Smooth muscle cell of bladder (primary cell): ENCODE measurements at places on chromosomes 5 and 9. TPM values are rescaled to one million over a fixed set of nuclear protein-coding genes. Genes with fewer than 3 reads are reported as not detected.

The ACTBL2 gene
- total RNA-seq: 1.1 and 3.0 TPM in 2 replicates

The SLC6A3 gene
- under 0.01 TPM in 1 of 2 replicates, not detected in the other for total RNA-seq

The SLC46A2 gene
- not detected in 2 replicates for total RNA-seq

The MVB12B gene
- total RNA-seq: 2.0 and 2.3 TPM in 2 replicates

The DDX46 gene
- total RNA-seq: 14.8 and 14.9 TPM in 2 replicates

The NRARP gene
- total RNA-seq: 0.09 and 0.14 TPM in 2 replicates

The CARTPT gene
- total RNA-seq: not detected in 2 replicates

The OGN gene
- 0.57 and 0.65 TPM in 2 replicates for total RNA-seq

The TRPM3 gene
- total RNA-seq: 0.85 and 0.92 TPM in 2 replicates

The ZSWIM6 gene
- 8.2 and 9.8 TPM in 2 replicates for total RNA-seq

The FBXL7 gene
- total RNA-seq: 2.0 and 2.9 TPM in 2 replicates

The EGFLAM gene
- total RNA-seq: 2.7 and 4.7 TPM in 2 replicates

The GRIA1 gene
- total RNA-seq: under 0.01 and 0.18 TPM in 2 replicates
